ENCODE measurements at places on chromosomes 7 and 10. TPM values are rescaled to one million over a fixed set of nuclear protein-coding genes. Genes with fewer than 3 reads are reported as not detected.

- DNase-seq, result no peak
These were observed 495.8 kb downstream of the PARD3 start for GRCh38 chr10:34319197-34319846.

The NPFFR1 gene
- 0.22 TPM for polyA plus RNA-seq

DNA sequence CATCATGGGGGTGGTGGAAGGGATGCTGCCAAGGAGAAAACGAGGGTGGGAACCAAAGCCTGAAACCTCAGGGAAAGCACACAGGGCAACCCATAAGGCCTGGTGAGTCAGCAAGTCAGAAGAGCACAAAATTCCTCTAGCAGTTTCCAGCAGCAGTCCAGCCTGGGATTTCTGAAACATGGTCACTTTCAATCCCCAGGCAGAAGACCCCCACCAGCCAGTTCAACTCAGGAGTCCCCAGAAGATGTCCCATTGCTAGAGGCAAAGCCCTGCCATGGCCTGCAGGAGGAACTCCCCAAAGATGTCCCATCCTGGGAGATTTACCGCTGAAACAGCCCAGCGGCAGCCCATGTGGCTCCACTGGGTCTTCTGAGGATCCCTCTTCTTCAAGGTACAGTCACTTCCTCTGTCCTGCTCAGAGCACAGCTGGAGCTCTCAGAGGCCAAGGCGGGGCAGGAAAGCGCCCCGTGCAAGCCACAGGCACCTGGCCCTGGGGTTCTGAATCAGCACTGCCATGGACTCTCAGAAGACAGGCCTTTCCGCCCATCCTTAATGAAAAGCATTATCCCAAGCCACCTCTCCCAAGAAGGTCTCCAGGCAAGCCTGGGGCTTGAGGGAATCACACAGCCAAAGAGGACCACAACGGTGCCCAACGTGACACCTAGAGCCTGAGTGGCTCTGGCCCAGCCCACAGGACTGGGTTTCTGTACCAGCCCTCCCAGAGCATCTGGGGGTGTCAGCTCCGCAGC, 196.9 kb downstream of the GRID1 start:
- no peak for DNase-seq

- no peak for DNase-seq
These were observed 6.6 kb downstream of the GCC1 start for GRCh38 chr7:127578711-127579275.

The ARHGAP21 gene
- 98.7 TPM for polyA plus RNA-seq

- no peak for DNase-seq
These were observed 5.8 kb downstream of the ZNF212 start for GRCh38 chr7:149245244-149245643.

DNA sequence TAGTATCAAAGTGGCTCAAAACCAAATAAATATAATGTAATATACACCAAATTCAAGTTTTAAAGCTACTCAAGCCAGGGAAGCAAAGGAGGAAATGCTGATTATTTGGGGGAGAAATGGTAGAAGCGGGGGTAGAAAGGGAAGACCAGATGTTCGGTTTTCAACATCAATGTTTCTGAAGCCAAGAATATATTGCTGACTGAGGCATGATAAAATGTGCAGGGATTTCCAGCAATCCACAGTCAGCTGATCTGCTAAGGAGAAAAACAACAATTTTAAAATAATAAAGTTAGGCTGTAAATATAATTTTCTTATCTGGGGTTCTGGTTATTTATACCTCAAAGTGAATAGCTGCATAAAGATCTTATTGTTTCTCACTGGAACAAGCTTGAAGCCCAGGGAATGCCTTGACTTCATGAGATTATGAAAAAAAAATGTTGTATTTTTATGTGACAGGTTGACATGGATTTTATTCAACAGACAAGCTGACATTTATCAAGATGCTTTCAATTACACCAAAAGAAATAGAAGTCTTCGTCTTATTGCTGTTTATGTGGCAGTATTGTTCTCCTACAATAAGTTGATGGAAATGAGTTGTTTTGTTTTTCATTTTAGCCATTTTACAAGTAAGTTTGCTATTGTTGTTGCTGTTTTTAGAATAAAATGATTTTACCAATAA, 28.6 kb upstream of the BMPER start:
- no peak for DNase-seq

GRCh38 chr10:129056734-129057689, 410.0 kb upstream of the MGMT start:
- DNase-seq, result no peak

DNA sequence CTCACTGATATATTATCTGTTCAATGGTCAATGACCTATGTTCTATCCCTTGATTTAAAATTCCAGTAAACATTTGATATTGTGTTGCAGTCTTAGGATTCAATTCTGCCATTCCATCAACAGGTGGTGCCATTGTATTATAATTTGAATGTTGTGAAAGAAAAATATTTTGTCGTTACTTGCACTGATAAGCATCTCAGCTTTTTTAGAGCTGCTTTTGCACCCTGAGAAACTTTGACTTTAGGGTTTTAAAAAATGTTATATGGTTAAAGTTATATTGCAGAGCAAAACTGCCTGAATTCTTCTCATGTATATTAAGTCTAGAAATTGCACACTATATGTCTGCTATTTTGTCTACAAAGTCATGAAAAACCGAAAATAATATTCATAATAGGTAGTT, 18.8 kb upstream of the MINDY3 start:
- DNase-seq, result no peak

DNA sequence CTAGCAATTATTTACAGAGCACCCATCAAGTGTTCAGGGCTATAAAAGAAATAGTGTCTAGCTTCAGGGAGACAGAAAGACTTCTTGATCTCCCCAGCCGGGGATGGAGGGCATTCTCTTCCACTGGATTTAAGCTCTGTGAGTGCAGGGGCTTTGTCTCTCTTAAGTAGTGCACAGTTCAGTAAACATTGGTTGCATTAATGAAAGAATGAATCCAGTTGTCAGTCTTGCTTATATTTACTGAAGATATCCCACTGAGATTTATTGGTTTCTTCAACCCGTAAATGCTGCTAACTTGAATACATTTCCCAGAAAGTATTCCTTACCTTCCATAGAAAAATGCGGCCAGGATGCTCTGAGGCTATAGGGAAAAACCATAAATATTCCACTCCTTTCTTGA, 41.9 kb downstream of the AUTS2 start:
- DNase-seq, result no peak

The HECTD2 gene
- polyA plus RNA-seq, result 37.1 TPM
